Vagina (tissue), 2 donors: ENCODE measurements at places on chromosomes 2 and 18.
A peak's percentile ranks its signal among the peaks of the same experiment; 100 is the strongest.

GRCh38 chr18:67520351-67520921 lies 3.9 kb upstream of the DSEL start:
- DNase-seq: no peak

GRCh38 chr2:43058726-43059110 lies 167.7 kb downstream of the ZFP36L2 start:
- DNase-seq: no peak

DNA sequence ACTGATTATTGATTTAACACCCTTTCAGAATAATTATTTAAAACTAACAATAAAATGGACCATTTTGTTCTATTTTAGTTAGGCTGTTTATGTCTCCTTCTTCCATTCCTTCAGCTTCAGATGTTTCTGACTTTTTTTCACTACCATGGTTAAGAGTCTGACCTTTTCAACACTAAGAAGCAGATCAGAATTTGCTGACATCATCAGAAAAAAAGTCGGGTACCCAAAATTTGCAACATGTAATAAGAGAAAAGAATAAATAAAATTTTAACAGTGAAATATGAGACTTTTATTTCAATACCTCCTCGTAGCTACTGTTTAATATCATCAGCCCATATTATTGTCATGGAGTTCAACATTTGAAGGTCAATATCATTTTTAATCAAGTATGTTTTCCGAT lies 1158.3 kb downstream of the RPIA start:
- no peak for DNase-seq

GRCh38 chr2:24613154-24613814 lies 122.2 kb downstream of the NCOA1 start:
- DNase-seq: no peak

GRCh38 chr2:163455815-163456214 lies 280.0 kb downstream of the FIGN start:
- no peak for DNase-seq

DNA sequence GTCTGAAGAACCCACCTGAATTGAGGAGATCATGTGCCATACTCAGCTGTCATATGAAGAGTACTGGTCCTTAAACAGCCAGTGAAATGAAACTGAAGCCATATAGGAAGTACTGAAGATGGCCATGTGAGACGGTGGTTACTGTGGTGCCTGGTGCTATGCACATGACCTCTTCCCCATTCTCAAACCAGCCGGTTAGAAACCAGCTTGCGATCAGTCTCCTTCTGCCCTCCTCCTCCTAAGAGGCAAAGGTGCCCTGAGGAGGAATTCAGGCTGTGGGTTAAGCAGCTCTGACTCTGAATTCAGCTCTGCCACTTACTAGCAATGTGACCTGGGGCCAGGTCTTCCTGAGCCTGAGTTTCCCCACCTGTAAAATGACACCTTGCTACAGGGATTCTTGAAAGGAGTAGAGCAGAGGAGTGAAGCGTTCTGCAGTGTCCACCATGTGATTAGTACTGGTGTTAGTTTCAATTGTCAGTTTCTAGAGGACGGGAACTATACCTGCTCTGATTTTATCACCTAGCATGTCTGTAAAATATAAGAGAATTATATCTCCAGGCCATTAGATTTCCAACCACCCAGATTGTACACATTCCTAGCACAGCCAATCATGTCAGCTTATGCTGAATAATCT lies 5.1 kb downstream of the FECH start:
- no peak for DNase-seq

DNA sequence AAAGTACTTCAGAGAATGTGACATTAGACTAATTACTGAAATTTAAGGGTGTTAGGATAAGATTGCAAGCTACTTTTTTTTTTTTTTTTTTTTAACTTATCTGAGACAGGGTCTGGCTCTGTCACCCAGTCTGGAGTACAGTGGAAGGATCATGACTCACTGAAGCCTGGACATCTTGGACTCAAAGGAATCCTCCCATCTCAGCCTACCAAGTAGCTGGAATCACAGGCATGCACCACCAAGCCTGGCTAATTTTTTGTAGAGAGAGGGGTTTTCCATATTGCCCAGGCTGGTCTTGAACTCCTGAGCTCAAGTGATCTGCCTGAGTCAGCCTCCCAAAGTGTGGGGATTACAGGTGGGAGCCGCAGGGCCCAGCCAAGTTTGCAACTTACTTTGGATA lies 1246.0 kb upstream of the ZEB2 start:
- no peak for DNase-seq

DNA sequence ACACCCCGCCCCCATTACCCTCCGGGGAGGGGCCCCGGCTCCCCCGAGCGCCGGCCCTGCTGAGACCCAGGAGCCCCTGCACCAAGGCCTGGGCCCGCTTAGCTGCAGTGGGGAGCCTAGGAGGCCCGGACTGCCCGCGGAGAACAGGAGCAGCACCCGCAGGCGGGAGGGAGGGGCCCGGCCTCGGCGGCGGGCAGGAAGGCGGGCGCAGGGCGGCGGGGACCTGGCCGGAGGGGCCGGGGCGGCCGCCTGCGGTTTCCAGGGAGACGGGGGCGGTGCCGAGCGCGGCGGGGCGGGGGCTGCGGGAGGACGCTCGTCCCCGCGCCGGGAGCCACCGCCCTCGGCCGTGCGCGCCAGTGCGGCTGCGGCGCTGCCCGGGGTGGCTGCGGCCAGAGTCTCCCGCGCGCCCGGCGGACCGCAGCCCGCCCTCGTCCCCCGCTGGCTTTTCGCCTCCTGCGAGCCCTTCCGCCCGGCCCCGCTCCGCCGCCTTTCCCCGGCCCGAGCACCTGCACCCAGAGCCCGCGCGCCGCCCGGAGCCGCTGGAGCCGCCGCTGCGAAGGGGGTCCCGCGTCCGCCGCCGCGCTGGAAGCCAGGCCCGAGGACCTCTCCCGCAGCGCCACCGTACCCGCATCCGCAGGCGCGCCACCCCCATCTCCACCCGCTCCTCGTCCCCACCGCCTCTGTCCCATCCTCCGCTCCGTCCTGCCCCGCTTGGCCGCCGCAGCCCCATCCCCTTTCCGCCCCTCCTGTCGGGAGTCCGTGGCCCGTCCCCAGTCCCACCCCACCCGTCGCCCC lies 17.2 kb downstream of the GPC1 start:
- no peak for DNase-seq

DNA sequence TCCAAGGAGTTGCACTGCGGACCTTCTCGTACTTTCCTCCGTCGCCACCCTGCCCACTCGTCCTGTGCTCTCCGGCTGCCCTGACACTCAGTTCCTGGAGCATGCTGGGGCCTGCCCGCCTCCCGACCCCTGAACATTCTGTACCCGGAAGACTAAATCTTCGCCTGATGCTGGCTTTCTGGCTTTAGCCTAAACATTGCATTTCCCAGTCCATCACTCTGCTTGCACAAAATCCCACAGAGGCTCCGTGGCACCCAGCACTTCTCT lies 550 bp upstream of the SFXN5 start:
- peak; percentile 93 for DNase-seq

- no peak for DNase-seq
These were observed 190.0 kb upstream of the SRD5A2 start for GRCh38 chr2:31770741-31771140.

DNA sequence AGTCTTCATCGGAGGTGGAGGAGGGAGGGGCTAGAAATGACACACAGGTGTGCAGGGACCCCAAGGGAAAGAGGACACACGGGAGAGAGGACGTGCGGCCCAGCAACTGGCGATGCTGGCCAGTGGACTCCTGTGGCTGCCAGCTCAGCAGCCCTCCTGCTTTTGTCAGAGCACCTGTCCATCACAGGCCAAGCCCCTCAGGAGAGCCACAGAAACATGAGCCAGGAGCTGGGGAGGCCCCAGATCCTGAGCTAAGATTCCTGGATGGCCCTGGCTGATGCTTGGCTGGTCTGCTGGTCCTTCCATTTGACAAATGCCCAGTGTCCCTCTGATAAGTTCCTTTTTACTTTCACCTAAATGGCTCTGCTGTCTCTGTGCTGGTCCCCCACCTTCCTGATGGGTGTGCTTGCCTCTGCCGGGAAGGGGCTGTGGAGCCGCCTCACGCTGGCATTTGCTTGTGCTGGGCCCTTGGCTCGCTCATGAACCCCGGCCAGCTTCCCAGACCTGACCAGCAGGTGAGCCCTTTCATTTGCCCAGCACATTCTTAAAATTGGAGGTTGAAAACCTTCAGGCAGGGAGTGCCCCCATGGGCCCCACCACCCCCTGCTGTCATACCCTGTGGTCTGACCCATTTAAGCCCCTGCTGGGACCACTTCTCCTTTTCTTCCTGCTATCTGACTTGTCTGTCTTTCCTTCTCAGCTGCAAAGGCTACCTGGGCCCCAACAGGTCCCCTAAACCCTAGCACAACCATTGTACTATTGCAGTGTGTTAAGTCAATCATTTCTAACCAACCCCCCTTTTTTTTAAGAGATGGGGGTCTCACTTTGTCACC lies 37.3 kb downstream of the CYP27C1 start:
- no peak for DNase-seq

- DNase-seq: no peak
These were observed 396.0 kb upstream of the SMIM21 start for GRCh38 chr18:75823471-75823870.

DNA sequence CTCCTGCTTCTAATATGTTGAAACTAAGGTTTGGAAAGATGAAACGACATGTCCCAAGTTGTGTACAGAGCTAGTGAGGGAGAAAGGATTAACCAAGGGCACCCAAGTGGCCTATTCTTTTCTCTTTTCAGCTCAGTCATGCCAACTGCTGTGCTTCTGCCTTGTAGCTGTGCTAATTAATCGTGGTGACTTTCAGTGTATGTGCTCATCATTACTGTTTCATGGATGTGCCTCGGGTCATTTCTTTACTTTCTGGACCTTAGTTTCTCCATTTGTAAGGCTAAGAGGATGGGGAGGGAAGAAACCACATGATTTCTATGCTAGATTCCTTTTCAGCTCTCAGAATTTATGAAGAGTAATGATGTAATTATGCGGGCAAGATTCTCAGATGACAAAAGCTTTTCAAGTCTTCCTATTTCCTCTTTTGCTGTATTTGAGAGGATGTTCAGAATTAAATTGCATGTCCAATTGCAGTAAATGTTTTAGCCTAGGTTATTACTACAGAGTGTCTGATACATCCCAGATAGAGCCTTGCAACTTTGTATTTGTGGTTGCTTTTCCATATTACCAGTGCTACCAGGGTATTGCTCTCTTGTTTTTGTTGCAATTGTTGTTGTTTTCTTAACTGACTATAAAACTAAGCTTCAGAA lies 621.2 kb downstream of the CNTNAP5 start:
- no peak for DNase-seq

GRCh38 chr2:41966920-41967319 lies 80.9 kb upstream of the PKDCC start:
- DNase-seq: no peak

DNA sequence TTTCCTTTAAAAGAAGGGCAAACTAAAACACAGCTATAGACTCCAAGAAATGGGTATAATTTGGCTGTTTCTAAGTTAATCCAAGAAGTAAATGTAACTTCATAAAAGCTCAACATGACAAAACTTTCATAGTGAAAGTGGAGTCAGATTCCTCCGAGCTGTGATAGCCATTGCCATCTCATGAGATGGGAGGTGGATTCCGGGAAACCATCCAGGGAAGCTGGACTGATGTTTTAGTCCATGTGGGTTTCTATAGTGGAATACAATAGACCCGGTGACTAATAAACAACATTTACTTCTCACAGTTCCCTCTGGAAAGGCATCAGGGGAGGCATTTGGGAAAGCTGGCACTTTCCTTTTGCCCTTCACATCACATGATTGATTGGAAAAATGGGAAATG lies 10.0 kb upstream of the LAPTM4A start:
- DNase-seq: no peak

DNA sequence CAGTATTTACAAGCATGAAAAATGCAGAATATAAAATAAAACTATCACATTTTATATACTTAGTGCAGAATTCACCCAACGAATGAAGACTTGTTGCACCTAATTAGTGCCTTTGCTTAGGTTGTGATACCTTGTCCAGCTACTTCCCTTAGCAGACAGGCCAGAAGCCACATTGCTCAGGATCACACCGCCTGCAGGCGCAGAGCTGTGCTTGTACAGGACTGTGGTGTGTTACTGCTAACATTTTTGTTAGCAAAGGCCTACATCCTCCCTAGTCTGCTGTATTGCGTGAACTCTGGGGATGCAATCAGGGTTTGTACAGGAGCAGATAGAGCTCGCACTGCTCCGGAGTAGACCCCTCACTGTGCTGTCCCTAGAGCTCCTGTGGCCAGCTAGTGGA lies 336.9 kb downstream of the CBLN2 start:
- no peak for DNase-seq

GRCh38 chr18:55605733-55606338 lies 17.8 kb upstream of the TCF4 start:
- no peak for DNase-seq

GRCh38 chr2:203461746-203462145 lies 73.4 kb downstream of the RAPH1 start:
- DNase-seq: no peak

- no peak for DNase-seq
These were observed 168.5 kb downstream of the CBLN2 start for GRCh38 chr18:72375618-72376017.

DNA sequence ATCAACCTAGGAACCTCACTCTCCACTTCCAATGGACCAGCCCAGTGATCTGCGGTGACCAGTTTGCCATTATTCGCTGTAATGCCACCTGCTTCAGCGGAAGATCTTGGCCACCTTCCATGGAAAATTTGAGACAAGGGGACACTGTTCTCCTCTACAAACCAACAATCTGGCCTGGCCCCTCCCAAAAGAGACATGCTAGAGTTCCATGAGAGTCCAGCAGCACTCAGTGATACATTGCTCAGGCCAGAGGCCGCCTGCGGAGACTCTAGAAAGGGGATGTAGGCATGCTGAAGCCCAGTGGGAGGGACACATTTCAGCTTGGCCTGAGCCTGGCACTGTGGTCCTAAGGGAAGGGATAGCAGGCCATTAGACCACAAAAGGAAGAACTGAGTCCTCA lies 58.3 kb downstream of the COL6A3 start:
- no peak for DNase-seq

DNA sequence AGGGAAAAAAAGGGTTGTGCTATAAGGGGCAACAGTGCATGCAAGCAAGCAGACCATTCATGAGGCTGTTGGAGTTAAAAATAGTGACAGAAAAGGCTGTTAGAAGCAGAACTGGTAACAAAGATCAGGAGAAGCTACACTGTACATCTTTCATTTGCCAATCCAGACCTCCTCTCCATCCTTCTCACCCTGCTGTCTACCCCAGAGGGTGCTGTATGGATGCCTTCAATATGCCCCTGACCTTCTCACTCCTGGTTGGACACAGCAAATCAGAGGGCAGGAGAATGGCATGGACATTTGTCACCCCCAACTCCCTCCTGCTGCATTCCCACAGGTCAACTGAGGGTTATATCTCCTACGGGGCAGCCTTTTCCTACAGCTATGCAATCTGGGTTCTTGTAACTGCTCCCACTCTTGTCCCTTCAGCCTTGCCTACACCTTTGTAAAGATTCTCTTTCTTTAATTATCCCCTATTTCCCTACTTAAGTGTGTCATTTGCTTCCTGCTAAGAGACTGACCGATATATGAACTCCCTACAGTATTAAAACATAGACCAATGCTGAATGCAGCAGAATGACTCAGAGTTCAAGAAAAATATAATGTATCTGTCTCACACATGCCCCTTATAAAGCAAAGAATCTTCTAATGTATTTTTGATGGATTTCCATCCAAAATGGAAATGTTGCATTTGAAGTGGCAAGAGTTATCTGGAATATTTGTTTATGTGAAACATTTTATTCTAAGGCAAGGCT lies 169.2 kb upstream of the NCKAP5 start:
- DNase-seq: no peak
